Astrocyte (in vitro differentiated cells and primary cell): ENCODE measurements at places on chromosomes 12 and 14.

DNA sequence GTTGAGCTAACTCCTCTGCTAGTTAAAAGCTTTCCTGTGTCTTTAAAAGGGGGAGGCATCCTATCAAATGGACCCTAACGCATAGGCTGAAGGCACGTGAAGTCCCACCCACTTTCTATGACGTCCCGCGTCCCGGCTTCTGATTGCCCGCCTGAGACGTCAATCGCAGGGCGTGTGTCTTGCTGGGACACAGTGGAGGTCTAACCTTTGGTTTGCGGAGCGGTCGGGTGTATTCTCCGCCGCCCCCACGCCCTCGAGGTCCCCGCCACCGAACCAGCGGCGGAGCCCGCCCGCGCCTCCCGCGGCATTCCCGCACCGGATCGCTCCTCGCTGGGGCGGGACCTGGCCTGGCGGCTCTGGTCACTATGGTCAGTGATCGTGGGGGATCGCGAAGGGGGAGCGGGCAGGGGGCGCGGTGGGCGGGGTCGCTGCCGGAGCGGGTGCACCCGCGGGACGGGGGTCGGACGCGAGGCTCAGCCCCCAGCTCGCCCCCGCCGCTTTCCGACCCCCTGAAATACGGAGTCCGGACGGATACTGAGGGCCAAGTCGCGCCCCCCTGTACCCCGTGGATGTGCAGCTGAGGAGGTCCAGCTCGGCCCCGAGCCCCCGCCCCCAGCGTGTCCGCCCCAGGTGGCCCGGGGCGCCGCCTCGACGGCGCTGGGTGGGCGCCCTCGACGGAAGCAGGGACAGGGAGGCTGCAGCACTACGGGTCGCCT, at the start of gene OTUB2:
Gene OTUB2 (plus strand): TSS at position 168 of the 716 bp plus-strand sequence. CDS start 198 bp downstream, at position 366.
- DNase-seq, result peak; percentile 96

- peak; percentile 74 for DNase-seq
Observed at GRCh38 chr12:90816353-90817089, 138.5 kb downstream of the CCER1 start.

- no peak for DNase-seq
Observed at GRCh38 chr12:54940727-54941315, 43.7 kb downstream of the TESPA1 start.

DNA sequence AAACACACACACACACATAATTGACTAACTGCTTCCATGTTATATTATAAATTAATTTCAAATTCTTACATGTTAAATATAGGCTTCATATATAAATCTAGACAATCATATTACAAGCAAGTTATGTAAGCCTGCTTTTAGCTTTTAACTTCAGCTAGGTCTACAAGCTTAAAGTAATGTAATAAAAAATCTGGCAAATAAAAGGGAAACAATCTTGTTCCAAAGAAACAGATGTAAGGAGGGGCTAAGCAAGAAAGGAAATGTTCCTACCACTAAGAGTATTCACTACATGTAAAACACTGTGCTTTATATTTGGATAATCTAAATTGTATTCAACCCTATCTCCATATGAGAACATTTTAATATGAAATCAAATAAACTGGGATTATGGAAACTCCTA, 110.4 kb downstream of the SLC6A15 start:
- DNase-seq, result no peak

DNA sequence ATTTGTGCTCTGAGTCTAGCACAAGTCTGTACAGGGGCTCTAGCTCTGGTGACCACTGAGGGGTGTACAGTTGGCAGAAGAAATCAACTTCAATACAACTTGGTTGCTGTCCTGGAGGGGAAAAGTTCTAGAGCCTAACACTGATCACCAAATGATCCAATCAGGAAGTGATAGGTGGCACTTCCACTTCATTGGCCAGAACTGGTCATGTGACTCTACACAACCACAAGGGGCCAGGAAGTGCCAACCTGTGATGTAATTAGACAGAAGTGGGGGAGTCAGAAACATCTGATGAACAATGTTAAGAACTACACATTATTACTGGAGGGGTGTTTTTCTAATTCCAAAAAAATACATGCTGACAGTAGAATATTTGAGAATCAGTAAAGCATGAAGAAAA, 401.6 kb downstream of the VRK1 start:
- DNase-seq, result no peak

DNA sequence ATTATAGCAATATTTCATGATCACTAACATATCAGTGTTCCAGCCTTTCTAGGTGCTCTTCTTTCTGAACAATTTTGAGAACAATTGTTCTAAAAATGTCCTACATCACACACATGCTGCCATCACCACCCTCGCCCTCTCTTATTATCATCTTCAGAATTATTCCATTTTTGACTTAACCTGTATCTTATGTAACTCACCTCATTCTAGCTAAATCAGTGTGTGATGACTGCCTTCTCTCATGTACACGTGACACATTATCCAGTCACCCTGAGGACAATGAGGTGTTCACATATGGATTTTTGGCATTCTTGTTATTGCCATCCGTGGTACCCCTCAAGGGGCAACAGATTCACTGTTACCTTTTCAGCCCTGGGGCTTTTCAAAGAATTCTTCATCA, 87.3 kb downstream of the RFX4 start:
- no peak for DNase-seq
